ENCODE measurements at places on chromosomes 1 and 21. TPM values are rescaled to one million over a fixed set of nuclear protein-coding genes. Genes with fewer than 3 reads are reported as not detected.
A peak's percentile ranks its signal among the peaks of the same experiment; 100 is the strongest.

- DNase-seq: no peak
Observed at GRCh38 chr21:36985751-36986594, 19.5 kb upstream of the HLCS start.

DNA sequence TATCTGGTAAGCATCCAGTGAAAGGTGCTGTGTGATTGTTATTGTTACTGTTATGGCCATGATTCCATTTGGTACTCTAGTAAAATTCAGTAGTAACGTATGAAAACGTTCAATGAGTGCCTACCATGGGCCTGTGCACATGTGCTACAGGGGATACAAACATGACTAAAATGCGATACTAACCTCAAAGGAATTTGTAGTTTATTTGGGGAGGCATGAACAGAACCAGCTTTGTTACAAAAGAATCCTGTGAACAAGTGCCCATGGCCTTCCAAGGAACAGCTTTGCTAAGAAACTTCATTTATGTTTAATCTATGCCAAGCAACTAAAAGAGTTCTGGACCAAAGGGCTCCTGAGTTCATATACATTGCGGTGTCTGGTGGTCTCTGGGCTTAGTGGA, 28.7 kb downstream of the PTGFR start:
- DNase-seq: no peak

DNA sequence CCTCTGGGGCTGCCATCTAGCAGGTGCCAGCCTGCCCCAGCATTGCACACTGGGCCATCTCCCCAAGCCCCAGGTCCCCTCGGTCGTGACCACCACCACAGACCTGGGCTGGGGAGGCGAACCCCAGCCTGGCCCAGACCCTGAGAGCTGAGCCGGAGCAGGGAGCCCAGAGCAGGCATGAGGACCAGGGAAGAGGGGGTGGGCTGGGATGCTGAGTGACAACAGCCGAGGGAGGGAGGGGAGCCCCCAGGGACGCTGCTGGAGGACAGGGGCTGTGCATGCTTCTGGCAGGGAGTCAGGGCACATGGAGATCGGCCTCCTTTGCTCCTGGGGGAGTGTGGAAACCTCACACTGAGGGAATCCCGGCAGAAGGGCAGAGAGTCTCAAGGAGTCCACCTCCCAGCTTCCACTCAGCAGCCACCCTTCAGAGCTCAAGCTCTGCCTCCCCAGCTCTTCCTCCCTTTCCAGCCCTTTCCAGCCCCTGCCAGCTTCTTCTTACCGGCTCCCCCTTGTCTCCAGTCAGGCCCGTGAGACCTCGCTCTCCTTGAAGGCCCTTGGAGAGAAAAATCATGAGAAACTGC, 23.7 kb upstream of the PEF1 start:
- DNase-seq: no peak

GRCh38 chr1:205321162-205321958, at the start of gene NUAK2:
Gene NUAK2 (minus strand): TSS chr1:205321745. CDS start chr1:205321628, 117 bp downstream.
- DNase-seq: peak; percentile 96

- DNase-seq: no peak
Observed at GRCh38 chr1:59699227-59699847, 115.4 kb upstream of the HOOK1 start.

- DNase-seq: no peak
Observed at GRCh38 chr1:35615440-35615839, 25.9 kb downstream of the PSMB2 start.

DNA sequence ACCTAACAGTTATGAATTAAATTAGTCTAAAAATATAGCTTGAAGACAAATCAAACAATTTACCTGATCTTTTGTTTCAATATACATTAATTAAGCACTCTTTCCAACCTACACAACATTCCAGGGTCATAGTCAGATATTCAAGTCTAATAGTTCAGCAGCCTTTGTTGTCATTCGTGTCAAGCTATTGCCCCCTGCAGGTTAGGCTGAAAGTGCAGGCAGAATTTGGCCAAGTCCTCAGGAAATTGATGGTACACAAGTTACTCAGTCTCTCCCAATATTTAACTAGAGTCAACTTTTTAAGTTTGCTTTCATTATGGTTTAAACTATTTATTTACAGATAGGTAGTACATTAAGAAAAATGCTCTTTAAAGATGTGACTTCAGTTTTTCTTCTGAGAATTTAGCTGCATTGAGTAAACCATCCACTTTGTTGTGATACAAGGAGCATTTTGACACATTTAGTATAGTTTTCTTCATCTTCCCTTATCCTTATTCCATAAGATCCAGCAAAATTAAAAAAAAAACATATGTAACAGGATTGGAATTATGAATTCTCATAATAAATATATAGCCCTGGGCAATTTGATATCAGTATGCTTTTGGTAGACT, 130.3 kb upstream of the DPYD start:
- peak; percentile 69 for DNase-seq

GRCh38 chr1:25522031-25522655, 21.3 kb upstream of the LDLRAP1 start:
- DNase-seq: no peak

GRCh38 chr1:67761091-67761490, 72.2 kb downstream of the GNG12 start:
- DNase-seq: no peak

DNA sequence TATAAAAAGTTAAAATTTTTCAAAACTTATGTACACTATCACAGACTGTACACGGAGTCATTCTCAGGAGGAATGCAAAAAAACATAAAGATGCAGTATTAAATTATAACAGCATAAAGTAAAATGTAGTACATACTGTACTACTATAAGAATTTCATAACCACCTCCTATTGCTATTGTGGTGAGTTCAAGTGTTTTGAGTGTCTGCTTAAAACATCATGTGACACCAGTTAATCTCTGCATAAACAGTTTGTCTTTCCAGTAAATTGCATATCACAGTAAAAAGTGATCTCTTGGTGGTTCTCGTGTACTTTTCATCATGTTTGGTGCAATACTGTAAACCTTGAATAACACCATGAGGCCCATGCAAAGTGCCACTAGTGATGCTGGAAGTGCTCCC, 45.2 kb downstream of the SDCCAG8 start:
- DNase-seq: no peak

DNA sequence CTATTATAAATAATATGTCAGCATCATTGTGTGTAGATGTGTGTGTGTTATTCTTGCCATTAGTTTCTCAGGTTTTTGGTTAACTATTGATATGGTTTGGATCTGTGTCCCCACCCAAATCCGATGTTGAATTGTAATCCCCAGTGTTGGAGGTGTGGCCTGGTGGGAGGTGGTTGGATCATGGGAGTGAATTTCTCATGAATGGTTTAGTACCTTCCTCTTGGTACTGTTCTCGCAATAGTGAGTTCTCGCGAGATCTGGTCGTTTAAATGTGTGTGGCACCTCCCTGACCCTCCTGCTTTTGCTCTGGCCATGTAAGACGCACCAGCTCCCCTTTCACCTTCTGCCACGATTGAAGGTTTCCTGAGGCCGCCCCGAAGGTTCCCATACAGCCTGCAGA, 9.6 kb upstream of the POFUT2 start:
- peak; percentile 0 for DNase-seq

DNA sequence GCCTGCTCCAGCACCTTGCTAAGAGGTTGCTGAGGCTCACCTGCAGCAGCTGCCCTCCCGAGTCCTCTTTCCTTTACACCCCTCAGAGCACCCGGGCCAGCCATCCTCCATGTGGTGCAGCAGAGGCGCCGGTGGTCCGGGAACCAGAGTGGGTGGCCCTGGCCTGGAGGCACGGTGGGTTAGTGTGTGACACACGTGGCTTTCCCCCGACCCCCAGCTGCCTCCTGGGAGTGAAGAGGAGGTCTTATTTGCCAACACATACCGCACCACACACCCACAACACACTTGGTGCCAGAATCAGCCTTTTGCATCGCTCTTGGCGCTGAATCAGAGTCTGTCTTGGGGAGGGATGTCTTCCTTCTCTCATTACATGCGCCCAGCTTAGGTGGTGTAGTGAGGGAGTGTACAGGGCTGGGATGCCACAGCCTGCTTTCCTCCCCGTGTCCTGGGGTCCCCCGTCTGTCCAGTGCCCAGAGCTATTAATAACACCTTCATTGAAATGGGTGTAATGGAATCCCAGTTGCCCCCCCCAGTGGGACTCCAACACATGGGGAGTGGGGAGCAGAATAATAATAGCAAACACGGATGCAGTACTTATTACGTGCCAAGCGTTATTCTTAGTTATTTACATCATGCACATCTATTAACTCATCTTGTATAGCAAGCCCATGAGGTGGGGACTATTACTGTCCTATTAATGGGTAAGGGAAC, 38.2 kb downstream of the MAPKAPK2 start:
- DNase-seq: peak; percentile 8

GRCh38 chr1:224852901-224853568, 76.4 kb upstream of the DNAH14 start:
- no peak for DNase-seq

DNA sequence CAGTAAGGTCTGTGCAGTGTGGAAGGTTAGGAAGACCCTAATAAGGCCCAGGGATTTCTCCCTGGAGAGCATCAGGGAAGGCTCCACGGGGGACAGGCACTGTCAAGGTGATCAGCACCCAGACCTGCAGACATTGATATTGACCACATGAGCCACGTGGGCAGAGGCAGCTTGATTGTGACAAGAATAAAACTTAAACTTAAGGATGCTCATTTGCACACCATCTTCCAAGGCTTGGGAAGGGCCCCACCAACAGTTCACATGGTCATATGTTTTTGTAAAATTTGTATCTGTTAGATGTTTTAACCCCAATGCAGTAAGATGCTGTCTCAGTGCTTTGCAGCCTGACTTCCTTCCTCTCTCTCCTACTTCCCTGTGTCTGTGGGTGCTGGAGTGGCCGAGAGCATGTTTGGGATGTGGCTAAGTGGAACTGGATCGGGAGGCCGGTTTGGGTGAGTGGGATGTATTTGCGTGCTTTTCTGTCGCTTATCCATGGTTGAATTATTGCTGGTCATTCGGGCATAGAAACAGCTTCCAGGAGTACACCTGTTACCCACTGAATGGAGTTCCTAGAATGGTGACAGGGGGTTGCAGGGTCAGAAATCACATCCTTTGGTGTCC, 49.8 kb upstream of the OLIG2 start:
- DNase-seq: no peak

- no peak for DNase-seq
Observed at GRCh38 chr1:116352349-116352813, 20.7 kb upstream of the ATP1A1 start.

- DNase-seq: peak; percentile 64
Observed at GRCh38 chr1:111140680-111140967, 601 bp downstream of the CEPT1 start.

DNA sequence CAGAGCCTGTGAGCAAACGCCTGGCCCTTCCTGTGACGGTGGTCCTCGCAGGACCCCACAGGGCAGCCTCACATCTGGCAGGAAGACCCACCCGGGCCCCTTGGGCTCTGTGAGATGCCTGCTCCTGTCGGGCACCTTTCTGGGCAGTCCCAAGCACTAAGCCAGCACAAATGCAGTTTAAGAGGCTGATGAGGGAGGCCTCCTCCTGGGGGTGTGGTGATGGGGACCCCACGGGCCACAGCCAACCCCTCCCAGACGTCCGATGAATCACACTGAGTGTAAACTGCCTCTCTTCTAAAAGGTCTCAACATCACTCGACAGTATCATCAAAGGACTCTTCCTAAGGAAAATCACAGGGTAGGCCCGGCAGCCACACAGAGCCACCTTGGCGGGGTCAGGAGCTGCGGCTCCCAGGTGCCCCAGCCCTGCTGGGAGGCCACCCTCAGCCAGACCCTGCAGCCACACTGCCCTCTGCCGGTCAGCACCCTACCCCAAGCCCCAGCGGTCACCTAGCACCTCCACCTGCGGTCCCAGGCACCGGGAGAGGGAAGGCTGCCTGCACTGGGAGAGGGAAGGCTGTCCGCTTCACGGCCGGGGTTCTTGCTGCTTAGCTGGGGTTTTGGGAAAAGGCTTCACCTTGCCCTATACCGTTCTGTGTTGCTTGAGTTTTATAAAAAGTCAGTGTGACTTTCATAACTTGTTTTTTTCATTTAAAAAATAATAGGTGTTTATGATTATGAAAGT, 3.9 kb upstream of the PRKCZ start:
- DNase-seq: peak; percentile 88

DNA sequence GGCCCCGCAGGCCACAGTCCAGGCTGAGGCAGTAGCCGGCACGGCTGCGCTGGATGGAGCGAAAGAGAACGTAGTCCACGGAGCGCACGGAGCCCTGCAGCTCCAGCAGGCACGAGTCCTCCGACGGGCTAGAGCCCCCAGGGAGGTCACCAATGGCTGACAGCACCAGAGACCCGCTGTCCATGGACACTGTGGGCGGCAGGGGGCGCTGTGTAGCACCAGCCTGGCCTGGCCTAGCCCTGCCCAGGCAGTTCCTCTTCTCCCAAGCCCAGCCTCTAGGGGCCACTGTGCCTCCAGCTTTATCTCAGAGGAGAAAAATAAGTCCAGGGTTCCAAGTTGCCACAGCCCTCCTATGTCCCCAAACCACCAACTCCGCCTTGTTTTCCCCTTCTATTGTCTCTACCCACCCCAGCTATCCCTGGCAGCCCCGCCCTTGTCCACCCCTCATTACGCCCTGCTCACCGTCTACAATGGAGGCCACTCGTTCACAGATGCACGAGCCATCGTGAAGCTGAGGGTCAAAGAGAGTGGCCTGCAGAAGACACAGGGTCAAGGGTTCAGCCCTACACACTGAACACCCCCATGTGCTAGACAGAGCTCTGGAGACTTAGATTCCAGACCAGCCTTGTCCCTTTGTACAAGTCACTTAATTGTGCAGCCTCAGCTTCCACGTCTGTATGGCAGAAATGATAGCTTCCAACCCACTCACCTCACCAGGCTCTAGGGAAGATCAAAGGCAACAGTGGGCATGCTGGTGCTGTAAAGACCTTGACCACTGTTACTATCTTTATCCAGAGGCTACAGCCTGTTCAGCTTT, 4.4 kb downstream of the ENTREP3 start:
- DNase-seq: peak; percentile 95

DNA sequence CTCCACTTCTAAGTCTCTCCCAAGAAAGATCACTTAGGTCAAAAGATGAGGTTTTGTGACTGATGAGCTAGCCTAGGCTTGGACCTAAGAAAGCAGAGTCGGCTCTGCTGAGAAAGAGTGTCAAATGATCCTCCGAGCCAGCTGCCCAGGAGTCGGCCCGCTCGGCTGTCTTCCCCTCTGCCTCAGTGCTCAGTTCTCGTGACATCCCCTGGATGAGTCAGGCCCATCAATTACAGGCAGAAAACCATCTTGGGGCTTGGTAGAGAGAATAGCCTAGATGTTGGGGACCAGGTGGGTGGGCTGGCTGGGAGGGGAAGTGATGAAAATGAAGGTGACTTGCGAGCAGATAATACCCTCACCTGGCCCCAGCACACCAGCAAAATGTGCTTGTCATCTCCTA, 60.5 kb downstream of the SLC66A1 start:
- DNase-seq: no peak

GRCh38 chr1:211229365-211229759, 29.8 kb upstream of the RCOR3 start:
- no peak for DNase-seq

- no peak for DNase-seq
Observed at GRCh38 chr21:37270576-37271365, 3.6 kb upstream of the VPS26C start.

The KCNC4 gene
- 2.6 TPM for total RNA-seq

The ALPL gene
- 8.6 TPM for total RNA-seq

The SAMD11 gene
- total RNA-seq: 26.9 TPM

The CNIH3 gene
- 1.1 TPM for total RNA-seq

The PALMD gene
- total RNA-seq: 2.9 TPM
